ENCODE measurements at places on chromosomes 1 and 21.
A peak's percentile ranks its signal among the peaks of the same experiment; 100 is the strongest.

GRCh38 chr1:87428367-87428766, 99.7 kb downstream of the LMO4 start:
- DNase-seq = no peak

GRCh38 chr1:170808216-170808885, 127.0 kb upstream of the MROH9 start:
- DNase-seq = no peak

DNA sequence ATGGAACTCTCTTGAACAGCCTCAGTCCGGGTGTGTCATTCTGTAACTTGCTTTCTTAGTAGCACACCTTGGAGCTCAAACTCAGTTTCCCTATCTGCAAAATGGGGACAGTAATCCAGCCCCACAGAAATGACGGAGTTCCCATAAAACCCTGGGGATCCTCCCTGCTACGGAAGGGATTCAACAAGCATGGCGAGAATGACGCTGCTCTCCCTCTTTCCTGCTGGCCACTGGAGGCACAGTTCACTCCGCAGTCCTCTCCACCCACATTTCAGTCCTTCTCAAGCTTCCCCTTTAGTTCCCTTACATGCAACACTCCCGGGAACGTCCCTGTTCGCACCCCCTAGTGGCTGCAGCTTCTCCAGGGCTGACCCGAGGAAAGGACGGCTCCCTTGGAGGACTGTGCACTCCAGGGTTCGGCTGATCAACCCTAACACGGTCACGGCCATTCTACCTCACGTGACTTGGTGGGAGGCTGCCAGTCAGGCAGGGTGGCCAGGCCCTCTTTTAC, 20.6 kb downstream of the RUNX3 start:
- DNase-seq = no peak

DNA sequence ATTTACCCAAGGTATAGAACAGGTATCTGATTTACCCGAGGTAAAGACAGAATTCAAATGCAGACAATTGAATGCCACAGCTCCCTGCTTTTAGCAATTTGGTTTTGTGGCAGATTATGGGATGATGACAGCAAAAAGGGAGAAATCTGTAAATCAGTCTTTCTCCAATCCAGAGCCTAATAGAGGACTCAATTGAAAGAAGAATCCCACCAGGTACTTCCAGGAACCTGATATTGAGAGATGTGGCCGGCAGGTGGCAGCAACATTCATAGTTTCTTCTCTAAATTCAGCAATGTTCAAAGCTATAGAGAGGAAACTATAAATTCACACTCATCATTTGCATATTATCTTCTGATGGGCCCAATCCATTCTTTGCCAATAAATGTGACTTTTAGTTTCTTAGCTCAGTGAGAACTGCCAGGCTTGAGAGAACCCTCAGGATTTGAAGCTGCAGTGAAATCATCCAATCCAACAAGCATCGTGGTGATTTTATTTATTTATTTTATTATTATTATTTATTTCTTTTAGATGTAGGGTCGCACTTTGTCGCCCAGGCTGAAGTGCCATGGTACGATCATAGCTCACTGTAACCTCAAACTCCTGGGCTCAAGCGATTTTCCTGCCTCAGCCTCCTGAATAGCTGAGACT, 9.8 kb upstream of the PHACTR4 start:
- no peak for DNase-seq

- DNase-seq = no peak
Observed at GRCh38 chr1:183002797-183003196, 20.4 kb upstream of the LAMC1 start.

DNA sequence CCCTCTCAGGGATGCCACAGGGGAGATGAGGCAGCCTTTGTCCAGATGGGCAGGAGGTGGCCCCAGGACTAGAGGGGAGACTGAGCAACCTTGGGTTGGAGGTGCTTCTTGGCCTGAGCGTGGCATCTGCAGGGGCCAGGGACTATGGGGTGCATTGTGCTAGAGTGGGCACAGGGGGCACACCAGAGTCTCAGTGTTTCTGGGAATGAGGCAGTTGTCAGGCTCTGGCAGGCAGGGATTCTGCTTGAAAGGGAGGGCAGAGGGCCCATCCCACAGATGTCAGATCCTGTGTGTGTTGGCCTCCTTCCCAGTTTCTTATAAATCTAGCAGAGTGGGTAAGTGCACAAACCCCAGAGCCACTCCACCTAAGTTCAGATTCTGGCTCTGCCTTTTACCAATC, 13.7 kb downstream of the LGR6 start:
- DNase-seq = no peak

GRCh38 chr1:31105646-31106045, 40.1 kb upstream of the PUM1 start:
- no peak for DNase-seq

GRCh38 chr1:114081437-114082303, 72.0 kb downstream of the SYT6 start:
- no peak for DNase-seq

DNA sequence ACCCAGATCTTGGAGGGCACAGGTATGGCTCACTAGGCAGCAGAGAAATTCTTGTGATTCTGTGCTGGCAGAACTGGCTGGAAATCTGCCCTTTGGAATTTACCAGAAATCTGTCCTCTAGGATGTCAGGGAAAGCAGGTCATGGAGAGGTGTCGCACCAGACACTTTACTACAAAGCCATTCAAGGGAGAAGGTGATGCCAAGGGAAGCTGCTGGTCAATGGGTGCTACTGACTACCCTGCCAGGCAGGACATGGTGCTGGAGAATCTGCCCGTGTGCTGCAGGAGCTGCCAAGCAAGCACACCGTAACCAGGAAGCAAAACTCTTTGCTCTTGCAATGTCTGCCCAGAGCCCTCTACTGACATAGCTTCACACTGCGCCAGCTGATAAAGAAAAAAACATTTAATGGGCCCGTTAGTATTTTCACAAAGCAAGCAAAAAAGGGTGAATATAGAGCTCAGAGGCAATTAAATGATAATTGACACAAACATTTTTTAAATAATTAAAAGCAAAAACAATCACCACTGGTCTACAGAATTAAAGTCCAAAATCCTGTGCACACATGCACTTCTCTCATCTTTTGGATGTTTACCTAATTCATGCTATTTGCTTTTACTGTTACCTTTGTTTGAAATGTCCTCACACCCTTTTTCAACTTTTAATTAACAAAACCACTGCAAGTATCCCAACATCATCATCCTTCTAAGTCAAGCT, 7.2 kb upstream of the FBXO28 start:
- peak; percentile 41 for DNase-seq

DNA sequence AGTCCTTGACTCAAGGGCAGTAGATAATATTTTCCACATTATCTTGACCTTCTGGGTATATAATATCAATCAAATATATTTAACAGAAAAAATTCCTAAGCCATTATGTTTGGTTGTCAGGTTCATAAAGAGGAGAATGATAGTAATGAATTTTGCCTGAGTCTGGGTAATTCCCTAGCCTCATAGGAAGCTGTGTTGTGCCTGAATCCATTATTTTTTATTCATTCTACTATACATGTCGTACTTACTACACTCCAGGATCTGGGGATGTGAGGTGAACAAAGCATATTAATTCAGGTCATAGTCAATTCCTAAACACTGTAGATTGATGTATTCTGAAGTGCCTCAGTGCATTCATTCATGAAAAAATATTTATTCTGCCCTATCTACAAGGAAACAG, 204.2 kb downstream of the PTGER3 start:
- no peak for DNase-seq

GRCh38 chr1:45400049-45400448, 59.8 kb upstream of the MUTYH start:
- no peak for DNase-seq

- DNase-seq = no peak
Observed at GRCh38 chr1:165894591-165894990, 67.2 kb downstream of the UCK2 start.

DNA sequence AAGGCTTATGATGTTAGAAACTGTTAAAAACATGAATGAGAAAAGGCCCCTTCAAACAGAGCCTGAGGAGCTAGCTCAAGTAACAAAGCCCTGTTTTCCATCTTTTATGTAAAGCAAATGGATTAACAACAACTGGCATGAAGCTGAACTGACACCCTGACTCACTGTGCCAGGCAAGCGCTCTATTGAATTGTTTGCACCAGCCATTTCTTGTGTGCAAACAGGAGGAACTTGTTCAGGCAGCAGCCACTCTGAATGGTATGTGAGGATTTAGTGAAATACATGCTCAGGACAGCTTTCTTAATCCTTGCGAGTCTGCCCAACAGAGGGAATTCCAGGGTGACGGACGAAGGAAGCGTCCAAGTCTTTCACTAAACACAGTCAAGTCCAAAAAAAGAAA, 291.1 kb upstream of the ADGRL2 start:
- DNase-seq = no peak

- DNase-seq = no peak
Observed at GRCh38 chr1:17544776-17545350, 5.4 kb downstream of the ARHGEF10L start.

- DNase-seq = no peak
Observed at GRCh38 chr1:42733415-42734200, 6.4 kb downstream of the CLDN19 start.

DNA sequence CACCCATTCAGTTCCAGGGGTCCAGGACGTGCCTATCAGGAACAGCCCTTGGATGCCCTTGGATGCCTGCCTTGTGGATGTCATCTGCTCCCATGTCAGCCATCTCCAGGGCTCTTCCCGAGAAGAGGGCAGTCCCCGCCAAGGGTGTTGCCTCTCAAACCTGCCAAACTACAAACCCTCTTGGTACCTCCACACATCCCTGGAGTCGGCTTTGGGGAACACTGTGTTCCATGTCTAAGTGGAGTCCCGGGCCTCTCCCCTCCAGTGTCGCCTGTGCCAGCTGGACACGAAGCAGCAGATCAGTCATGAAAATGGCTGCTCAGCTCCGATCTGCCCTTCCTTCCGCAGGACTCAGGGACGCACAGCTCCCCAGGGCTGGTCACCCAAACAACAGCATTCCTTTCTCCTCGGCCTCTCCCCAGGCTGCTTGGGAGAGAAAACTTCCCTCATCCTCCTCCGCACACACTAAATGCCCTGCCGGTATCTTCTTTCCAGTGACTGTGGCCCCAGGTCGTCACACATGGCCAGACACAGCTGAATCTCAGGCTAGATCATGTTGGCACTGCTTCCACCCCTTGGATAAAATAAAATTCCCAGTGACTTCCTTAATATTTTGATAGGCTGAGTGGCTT, 53.4 kb downstream of the GALNT2 start:
- no peak for DNase-seq

GRCh38 chr1:153801786-153802697, 26.8 kb downstream of the SLC27A3 start:
- DNase-seq = no peak

- no peak for DNase-seq
Observed at GRCh38 chr1:159860456-159860855, 2.0 kb downstream of the VSIG8 start.

GRCh38 chr21:32958288-32959002, 67.3 kb upstream of the OLIG2 start:
- no peak for DNase-seq

GRCh38 chr1:167077128-167077867, 12.9 kb downstream of the GPA33 start:
- DNase-seq = no peak

- no peak for DNase-seq
Observed at GRCh38 chr1:215792446-215792845, 225.3 kb downstream of the KCTD3 start.

- DNase-seq = no peak
Observed at GRCh38 chr1:106678279-106679050, 378.0 kb upstream of the PRMT6 start.

- DNase-seq = no peak
Observed at GRCh38 chr1:61353797-61354406, 271.5 kb downstream of the NFIA start.

- no peak for DNase-seq
Observed at GRCh38 chr1:225559326-225559725, 93.6 kb downstream of the ENAH start.

DNA sequence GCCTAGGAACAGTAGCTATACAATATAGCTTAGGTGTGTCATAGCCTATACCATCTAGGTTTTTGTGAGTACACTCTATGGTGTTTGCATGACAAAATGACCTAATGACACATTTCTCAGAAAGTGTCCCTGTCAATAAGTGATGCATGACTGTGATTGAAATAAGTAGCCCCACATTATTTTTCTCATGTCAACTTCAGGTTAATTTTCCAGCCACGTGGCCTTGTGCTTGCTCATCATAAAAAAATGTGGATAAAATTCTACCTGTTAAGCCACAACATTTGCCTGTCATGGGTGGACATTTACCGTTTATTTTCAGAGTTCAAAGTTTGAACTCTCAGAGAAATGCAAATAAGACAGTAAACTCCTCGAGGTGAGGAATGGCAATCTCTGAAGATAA, 5.5 kb downstream of the DISC1 start:
- DNase-seq = no peak

DNA sequence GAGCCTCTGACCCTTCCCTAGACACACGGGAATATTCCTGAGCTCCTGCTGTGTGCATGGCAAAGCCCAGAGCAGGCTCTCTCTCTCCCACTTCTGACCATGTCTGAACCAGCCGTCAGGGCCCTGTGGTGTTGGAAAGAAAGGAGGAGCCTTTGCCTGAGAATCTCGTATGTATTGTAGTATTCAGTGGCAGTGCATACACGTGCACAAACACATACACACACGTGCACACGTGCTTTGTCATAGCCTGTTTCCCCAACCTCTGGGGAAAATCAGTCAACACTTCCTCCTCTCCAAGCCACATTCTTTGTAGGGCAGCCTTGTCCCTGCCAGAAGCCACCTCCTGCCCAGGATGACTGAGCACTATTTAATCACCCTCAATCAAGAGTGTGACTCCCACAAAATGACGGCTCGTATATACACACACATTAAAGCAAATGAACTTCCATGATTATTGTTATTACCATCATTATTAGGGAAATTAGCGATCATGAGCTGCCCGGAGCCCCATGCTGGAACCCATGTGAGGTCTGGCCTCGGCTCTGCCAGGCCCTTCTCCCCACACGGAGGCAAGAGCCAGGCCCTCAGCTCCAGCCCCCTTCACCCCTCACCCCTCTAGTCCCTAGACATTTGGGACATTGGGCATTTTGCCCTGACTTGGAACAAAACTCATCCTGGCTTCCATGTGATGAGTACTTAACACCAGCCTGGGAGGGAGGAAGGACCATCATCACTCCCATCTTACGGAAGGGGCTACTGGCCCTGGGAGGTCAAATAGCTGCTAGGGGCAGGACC, 331.9 kb downstream of the NPHP4 start:
- DNase-seq = no peak

DNA sequence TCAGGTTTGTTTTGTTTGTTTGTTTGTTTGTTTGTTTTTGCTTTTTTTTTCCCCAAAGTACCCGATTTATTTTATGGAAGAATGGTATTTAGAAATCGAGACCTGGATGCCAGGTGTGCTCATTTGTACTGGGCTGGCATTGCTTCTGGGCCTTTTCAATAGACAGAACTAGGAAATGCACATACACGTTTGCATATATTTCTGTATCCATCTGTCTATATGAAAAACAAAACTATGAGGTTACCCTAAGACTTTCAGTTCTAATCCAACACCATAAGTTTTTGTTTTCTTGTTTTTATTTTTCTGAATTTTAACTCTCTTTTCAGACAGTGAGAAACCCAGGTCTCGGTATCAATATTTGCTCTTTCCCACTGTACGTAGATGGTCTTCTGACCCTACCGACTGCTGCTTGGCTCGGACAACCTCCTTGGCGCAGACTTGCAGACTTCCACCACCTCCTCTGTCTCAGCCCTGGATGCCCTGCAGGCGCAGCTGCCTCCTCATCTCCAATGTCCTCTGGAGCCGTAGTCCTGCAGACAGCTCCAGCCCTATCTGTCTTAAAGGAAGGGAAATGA, 171.7 kb downstream of the NEK7 start:
- no peak for DNase-seq
